ENCODE measurements at places on chromosomes 7 and 10. TPM values are rescaled to one million over a fixed set of nuclear protein-coding genes. Genes with fewer than 3 reads are reported as not detected.

- no peak for DNase-seq
These were observed 142.9 kb upstream of the TRIM24 start for GRCh38 chr7:138317044-138317596.

- DNase-seq: no peak
These were observed 5.2 kb downstream of the GOT1 start for GRCh38 chr10:99425204-99425603.

DNA sequence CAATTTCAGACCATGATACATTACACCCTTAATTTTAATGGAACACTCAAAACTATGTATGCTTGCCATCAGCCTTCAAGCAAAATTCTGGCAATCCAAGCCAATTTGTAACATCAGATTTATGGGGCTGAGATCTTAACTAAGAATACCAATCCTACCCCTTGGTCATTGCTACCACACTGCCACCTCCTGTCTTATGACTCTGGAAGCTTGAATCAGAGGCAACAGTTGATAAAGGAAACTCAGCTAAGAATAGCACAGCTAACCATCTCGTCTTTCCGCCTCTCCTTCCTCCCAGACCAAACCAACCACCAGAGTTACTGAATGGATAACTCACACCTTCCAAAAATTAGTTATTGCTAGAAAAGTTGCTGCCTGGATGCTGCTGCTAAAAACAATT lies 7.4 kb downstream of the IGF2BP3 start:
- DNase-seq: peak; percentile 37

- peak; percentile 72 for DNase-seq
These were observed 340.2 kb upstream of the CELF2 start for GRCh38 chr10:10677479-10677878.

DNA sequence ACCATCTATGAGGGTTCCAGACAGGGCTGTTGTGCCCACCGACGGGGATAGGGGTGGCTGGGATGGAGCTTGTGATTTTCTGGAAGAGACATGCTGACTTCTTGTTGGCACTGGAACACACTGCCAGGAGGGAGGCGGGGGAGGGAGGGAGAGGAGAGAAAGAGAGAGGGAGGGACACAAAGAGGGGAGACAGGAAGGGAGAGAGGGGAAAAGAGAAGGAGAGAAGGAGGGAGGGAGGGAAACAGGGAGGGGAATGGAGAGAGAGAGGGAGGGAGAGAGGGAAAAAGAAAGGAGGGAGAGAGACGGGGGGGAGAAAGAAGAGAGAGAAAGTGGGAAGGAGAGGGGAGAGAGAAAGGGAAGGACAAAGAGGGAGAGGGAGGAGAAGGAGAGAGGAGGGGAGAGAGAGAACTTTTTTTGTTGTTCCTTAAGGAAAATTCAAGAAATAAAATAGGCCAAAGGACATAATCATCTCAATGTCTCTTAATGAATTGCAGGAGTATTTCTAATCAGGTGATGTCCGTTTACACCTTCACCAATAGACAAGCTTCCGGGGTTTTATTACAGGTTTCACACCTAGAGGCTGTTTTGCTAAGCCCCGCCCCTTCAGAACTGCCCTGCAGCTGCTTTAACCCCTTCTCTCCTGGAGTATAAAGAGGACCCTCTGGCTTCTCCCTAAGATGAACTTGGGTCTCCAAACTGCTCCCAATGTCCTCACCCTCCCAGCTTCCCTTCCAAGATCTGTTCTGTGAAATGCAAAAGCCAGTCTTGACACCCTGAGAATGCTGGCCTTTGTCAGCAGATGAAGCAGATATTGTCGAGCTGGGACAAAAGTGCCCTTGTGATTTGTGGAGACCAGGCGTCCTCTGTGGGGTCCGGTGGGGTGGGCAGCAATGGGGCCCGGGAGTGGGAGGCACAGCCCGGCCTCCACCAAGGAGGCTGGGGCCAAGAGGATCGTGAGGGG lies 82.0 kb upstream of the GTF2IRD1 start:
- DNase-seq: peak; percentile 58

- no peak for DNase-seq
These were observed 32.6 kb downstream of the DDIT4 start for GRCh38 chr10:72306215-72306760.

DNA sequence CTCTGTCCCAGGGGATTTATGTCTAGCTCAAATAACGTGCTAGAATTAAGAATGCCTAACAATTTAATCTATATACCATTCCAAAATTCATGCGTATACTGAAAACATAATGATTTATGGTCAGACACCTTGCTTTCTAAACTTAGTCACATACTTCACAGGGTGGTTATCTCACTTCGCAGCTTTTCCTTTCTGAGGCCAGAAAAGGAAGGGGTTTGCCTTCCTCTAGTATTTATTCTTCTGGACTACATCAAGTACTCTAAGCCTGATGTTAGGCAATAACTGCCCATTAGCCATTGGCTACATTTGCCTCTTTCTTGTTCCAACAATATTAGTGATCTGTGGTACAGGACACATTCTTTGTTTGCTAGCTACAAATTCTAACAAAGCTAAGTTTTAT lies 72.6 kb upstream of the FHIP2A start:
- peak; percentile 10 for DNase-seq

GRCh38 chr7:134919240-134919641 lies 67.1 kb upstream of the AGBL3 start:
- no peak for DNase-seq

DNA sequence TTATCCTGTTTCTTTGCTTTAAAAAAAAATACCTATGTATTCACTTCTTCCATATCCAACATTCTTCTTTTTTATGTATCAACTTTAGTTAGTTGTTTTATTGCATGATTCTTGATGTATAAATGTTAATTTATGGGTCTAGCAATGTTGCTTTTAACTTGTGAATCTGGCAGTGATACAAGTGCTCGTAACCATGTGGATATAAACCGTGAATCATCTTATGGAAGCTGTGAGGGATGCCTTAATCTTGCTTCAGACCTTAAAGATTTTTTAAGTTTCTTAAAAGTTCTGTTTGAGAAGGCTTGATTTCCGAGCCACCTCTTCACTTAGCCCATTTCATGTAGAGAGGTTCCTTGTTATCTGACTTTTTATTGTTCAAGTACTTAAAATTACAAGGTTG lies 25.9 kb downstream of the HELLS start:
- no peak for DNase-seq

DNA sequence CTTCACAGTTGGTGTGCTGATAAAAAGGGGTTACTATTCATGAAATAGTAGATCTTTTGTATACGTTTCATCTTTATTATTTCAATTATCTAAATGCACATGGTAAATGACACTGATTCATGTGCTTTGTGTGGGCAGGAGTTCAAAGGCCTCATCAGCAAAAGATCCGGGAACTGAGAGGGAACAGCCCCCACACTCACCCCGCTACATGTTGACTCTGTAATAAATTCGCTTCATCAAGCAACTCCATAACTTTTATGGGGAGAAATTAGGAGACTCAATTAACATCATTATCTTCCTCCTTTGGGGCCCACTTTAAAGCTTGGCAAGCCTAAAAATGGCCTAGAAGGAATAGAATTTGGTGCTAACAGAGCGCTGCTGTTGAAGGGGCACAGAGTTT lies 250.7 kb upstream of the BMPER start:
- DNase-seq: no peak

- DNase-seq: peak; percentile 53
These were observed 7.6 kb upstream of the ARMS2 start for GRCh38 chr10:122446668-122447423.

Gene PLXNA4
- polyA plus RNA-seq: 1.9 TPM

DNA sequence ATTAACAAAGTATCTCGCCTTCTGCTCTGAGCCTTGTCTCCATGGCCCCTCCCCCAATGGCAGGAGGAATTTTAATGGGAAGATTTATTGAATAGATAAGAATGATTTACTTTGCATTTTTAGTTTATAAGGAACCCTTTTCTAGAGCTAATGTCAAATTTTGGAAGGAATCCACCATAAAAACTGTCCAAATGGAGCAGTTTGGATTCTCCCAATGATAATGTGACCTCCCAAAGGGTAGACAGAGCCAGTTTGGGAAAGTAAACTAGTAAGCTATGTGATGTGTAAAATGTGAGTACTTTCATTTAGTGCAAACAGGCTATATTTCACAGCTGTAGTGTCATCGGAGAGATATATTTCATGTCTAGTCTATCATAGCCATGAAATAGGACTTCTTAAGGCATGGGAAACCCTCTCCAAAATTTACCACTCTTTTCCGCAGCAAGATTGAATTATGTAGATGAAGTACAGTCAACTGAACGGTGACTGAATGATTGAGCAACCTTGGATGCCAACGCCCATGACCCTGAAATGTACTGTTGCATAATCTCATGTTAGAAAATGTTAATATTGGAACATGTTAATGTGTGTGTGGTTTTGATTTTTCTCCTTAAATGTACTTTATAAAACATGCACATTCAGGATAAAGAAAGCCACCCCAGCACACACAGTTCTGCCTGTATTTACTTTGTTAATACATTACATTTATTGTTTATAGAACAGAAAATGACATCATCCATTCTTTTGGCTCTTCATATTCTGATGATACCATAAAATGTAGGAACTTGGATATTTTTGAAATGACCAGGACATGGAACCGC lies 140.6 kb downstream of the NRP1 start:
- DNase-seq: peak; percentile 27

- DNase-seq: no peak
These were observed 45.9 kb upstream of the BTRC start for GRCh38 chr10:101308051-101308450.

GRCh38 chr10:118033905-118034304 lies 12.8 kb downstream of the RAB11FIP2 start:
- peak; percentile 26 for DNase-seq

Gene HOXA11
- polyA plus RNA-seq: 7.6 TPM

DNA sequence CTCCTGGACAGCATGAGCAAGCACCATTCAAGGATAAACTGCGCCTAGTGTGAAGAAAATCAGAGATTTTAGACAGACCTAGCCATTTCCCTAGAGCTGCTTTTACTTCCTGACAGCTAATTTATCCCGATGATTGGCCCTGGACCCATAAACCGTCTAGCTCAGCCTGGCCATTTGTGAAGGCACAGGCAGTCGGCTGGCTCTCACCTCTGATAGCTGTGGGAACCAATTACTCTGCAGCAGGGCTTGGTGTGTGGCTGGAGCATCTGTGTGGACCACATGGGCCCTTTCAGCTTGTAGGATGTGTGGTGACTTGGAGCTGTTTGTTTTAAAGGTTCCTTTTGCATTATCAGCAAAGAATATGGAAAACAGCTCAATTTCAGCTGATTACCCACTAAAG lies 111.1 kb upstream of the NPY start:
- no peak for DNase-seq

GRCh38 chr10:35346248-35346647 lies 9.9 kb downstream of the CCNY start:
- no peak for DNase-seq

DNA sequence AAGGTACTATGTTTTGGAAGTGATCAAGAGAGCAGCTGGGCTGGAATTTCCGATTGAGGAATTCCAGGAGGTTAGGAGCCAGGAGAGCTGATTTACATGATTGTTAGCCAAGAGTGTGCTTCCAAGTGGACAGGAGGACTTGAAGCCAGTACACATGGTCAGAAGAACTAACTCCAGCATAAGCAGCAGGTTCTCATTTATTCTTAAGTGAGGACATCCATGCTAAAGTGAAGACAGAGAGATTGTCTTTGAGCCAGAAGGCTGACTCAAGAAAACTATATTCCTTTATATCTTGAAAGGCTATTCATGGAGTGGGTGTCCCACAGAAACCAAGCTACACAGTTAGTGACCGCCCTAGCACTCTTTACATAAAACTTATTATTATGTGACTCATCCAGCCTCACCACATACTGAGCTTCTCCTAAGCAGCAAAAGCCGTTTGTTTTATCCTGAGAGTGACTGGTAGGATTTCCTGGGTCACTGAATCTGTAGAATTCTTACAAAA lies 56.7 kb upstream of the SEMA3A start:
- DNase-seq: no peak

DNA sequence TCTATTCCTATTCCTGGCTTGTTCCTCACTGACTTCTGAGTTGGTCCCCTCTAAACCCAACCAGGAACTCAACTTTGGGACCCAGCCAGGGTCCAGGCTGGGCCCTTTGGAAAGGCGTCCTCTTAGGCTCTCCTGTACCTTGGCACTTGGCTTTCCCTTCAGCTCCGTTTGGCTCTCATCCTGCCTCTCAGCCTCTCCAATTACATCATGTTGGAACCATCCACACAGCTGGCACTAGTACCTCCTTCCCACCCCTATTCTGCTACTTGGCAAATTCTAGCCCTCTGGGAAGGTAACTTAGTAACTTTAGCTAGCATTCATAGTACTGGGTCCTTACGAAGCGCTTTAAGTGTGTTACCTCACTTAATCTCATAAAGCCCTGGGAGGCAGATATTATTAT lies 205.3 kb upstream of the HABP2 start:
- no peak for DNase-seq

Gene EXOC4
- polyA plus RNA-seq: 34.8 TPM

DNA sequence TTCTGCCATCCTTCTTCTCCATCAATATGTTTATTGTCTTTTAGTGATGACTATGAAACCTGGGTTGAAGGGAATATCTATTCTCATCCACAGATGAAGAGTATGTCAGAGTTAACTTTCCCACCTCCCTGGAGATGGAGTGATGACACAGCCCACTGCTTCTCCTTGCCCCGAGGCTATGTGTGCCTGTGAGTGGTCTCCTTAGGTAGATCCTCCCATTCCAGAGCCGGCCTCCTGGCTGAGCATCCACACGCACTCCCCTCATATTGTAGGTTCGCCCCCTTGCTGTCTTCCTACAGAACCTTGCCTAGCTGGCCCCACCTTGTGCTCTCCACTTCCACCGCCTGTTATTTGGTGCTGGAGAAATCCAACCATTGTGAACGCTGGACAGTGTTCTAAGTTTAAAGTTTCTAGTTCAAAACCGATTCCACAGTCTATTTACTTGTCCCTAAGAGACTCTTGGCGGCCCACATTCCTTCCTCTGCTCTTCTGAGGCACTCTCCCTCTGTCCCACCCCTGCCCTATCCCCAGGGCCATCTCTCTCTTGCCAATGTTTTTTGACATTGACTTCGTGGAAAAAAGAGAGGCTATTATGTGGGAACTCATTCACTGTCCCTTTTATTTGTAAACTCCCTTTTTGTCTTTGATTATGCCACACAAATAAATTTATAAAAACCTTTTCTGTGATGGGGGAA lies 168.0 kb downstream of the ZNF438 start:
- DNase-seq: no peak

- DNase-seq: no peak
These were observed 133.1 kb downstream of the BBS9 start for GRCh38 chr7:33262476-33262875.

DNA sequence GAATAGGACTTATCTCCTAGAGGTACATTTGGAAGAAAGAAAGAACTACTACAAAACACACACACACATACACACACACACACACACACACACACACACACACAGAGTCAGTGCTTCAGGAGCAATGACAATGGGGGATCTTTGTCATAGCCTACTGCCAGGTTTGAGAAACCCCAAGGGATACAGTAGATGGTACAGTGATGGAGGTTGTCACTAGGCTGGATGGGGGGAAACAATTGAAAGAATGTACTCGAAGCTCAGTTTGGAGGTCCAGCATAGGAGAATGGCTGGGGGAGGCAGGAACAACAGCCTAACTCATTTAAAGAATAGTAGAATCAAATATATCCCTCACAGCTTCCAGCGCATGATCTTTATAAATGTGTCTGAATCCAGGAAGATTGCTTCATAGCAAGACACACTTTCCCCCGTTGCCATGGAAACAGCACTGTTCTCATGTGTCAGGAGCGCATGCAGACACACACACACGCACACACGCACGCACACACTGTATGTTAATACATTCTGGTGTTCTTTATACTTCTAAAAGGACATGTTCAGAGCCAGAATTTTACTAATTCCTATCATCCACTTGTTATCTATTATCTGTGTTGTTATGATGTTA lies 32.6 kb upstream of the ZNRF2 start:
- DNase-seq: peak; percentile 31
